ENCODE measurements at places on chromosomes 4 and X.

- DNase-seq, result no peak
Observed at GRCh38 chr4:4670869-4671268, 129.0 kb upstream of the STX18 start.

DNA sequence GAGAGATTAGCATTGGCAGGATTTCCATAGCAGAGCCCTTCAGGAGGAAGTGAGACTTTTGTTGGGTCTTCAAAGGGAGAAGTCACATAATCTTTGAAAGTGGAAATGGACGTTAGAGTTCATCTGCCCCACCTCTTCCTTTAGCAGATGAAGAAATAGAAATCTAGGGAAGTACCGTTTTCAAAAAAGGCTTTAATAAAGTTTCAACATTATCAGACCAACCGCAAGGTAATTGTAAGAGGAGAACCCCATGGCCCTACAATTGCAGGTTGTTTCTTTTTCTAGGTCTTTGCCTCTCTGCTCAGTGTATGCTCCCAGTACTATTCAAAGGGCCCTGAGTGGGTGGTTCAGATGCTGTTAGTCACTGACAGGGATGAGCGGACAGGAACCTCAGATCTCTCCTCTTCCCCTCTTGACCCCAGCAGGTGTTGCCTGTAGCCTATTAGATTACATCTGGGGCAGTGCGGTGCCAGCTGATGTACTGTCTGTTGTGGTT lies 48.6 kb upstream of the AP1S2 start:
- no peak for DNase-seq

- DNase-seq, result no peak
Observed at GRCh38 chr4:102599886-102600285, 98.7 kb downstream of the NFKB1 start.

- no peak for DNase-seq
Observed at GRCh38 chr4:168560184-168561180, 63.6 kb downstream of the PALLD start.

GRCh38 chr4:159077702-159078495 lies 25.0 kb upstream of the RAPGEF2 start:
- DNase-seq, result no peak

DNA sequence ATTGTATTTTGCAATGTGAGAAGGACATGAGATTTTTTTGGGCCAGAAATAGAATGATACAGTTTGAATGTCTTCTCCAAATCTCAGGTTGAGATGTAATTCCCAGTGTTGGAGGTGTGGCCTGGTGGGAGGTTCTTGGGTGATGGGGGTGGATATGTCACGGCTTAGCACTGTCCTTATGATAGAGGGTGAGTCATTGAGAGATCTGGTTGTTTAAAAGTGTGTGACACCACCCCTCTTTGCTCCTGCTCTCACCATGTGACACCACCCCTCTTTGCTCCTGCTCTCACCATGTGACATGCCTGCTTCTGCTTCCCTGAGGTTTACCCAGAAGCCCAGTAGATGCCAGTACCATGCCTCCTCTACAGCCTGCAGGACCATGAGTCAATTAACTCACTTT lies 1226.9 kb downstream of the PCDH7 start:
- DNase-seq, result no peak

- no peak for DNase-seq
Observed at GRCh38 chr4:92231511-92231910, 72.3 kb upstream of the GRID2 start.

DNA sequence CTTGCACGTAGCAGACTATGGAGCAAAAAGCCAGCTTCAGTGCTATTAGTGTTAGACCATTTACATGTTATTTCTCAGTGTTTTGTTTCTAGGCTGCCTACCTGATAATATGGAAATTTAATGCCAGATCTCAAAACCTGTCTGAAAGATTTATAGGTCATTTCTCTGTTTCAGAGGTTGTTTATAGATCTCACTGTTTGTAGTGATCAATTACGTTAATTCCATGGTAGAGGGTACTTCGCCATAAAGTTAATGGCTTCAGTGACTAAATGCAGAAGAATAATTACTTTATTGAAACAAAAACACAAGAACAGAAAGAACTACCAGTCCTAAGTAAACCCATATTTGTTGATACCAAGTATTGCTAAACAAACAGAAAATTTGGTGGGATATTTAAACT lies 420.8 kb downstream of the ARHGAP24 start:
- no peak for DNase-seq

- DNase-seq, result no peak
Observed at GRCh38 chr4:15562114-15562513, 92.4 kb downstream of the CC2D2A start.

DNA sequence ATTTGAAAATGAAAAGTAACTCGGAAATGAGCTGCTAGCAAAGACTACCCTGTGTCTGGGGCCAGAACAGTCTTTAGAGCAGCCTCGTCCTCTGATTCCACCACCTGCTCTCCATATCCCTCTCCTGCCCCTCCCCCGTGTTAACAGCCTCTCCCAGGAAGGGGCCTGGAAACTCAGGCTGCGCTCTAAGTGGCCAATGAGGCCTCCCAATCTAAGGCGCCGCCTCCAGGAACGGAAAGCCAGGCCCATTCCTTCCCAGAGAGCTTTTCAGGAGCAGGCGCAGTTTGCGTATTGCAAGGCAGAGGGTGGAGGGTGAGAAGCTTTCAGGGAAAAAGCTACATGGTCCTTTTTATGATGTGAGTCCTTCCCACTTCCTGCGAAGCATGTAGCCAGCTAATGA lies 31.2 kb downstream of the RS1 start:
- DNase-seq, result no peak

- no peak for DNase-seq
Observed at GRCh38 chr4:120916937-120917336, 5.6 kb downstream of the PRDM5 start.

GRCh38 chr4:76420762-76421581 lies at the start of gene CCDC158:
CCDC158 (minus strand) TSS chr4:76421141; CDS start chr4:76403207, 17,934 bp downstream.
- no peak for DNase-seq

DNA sequence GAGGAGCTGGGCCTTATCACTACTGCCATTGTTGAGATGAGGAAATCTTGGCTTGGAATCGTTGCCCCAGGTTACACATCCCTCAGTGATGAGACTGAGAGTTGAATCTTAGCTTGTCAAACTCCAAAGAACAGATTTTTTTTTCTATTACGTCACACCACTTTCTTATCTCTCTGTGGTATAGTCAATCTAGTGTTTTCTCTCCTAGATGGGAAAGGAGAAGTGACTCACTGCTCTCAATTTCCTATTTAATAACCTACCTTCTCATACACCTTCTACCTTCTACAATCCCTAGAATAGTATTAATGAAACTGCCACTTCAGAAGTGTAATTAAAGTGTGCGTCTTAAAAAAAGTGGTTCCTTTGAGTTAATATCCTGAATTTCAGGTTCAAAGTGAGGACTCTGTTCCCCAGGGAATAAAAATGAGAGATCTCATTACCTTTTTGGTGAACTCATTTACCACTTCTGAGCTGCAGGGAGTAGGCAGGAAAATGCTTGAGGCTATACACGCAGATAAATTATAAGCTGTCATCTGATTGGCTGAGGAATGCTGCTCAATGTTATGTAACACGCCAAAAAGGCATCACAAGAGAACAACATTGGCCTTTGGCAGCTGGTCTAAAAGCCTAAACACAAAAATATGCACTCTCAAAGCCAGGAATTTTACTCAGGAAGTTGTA lies 59.3 kb downstream of the MAD2L1 start:
- DNase-seq, result no peak

DNA sequence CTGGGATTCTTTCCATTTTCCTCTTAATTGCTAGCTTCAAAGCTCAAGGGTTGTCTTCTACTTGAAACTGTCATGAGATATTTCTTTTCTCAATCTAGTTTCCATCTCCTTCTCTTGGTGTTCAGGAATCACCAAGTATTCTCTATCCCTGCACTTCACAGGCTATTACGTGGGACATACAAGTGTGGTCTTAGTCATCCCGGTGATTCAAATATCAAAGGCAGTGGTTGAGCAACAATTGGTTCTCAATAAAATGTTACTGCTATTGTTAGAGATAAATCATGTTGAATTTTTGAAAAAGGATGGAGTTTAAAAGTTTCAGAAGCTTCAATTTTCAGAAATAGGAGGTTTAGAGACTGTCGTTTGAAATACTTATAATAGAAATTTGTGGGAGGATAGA lies 812.9 kb downstream of the FSTL5 start:
- DNase-seq, result no peak

- no peak for DNase-seq
Observed at GRCh38 chr4:8216443-8217245, 17.6 kb downstream of the SH3TC1 start.

DNA sequence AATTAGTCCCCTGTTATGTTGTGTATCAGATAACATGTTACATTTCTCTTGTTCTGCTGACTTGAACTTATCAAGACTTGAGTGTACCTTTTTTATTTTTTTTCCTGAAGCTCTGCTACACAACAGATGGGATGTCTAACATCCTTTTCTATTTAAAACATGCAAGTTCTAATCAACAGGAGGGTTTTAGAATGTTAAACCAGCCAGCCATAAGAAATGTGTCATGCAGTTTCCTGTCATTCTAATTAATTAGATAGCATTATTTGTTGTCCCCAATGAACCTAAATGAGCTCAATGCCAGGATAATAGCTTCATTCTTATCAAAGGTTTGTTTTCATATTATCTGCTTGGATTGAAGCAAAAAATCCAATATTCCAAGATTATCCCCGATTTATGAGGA lies 958.2 kb downstream of the PCDH7 start:
- DNase-seq, result no peak

- no peak for DNase-seq
Observed at GRCh38 chrX:8657883-8658282, 74.1 kb downstream of the ANOS1 start.

Measured in stimulated activated CD4-positive, alpha-beta T cell treated with anti-CD3 and anti-CD28 coated beads, Interleukin-12 subunit alpha, Interleukin-12 subunit beta, amount 100 ng/mL, for 24 hours (primary cell).